ENCODE measurements at places on chromosomes 5 and 9. TPM values are rescaled to one million over a fixed set of nuclear protein-coding genes. Genes with fewer than 3 reads are reported as not detected.

GRCh38 chr5:142151436-142152383, 43.1 kb downstream of the NDFIP1 start:
- DNase-seq = peak; percentile 77
- no peak overlapping the region for H3K4me3 ChIP-seq
- peaks cover 28% of the 10 kb centered on the region for H3K36me3 ChIP-seq
- no peaks in the 10 kb centered on the region for H3K27me3 ChIP-seq
- peaks cover 3% of the 10 kb centered on the region for H3K4me1 ChIP-seq

DNA sequence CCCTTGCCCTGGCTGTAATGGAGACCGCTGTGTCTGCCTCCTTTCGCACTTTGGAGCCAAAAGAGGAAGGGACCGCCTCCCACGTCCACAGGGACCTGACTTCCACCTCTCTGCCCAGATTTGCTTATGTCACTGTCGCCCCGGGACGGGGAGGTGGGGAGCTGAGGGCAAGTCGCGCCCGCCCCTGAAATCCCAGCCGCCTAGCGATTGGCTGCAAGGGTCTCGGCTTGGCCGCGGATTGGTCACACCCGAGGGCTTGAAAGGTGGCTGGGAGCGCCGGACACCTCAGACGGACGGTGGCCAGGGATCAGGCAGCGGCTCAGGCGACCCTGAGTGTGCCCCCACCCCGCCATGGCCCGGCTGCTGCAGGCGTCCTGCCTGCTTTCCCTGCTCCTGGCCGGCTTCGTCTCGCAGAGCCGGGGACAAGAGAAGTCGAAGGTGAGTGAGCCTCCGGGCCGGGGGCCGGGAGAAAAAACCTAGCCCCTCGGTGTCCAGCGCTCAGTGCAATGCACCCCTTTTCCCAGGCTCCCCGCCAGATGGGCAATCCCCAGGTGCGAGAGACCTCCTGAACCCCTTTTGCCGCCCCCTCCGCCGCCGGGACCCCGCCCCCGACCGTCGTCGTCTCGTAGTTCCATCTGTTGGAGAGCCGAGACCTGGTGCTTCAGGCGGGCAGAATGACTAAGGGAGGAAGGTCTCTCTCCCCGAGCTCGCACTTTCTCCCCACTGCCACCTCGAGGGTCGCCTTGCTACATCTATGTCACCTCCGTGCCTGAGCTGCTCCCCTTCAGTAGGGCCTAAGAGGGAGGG, at the start of gene GPX3:
GPX3 (plus strand) TSS at position 288 of the 807 bp plus-strand sequence; CDS start at position 352, 64 bp downstream.
- no peak for DNase-seq
- no peak within 1 kb of the TSS for H3K4me3 ChIP-seq
- peaks cover 20% of the 10 kb centered on the region for H3K27me3 ChIP-seq
- H3K27ac ChIP-seq = no peak within 1 kb of the TSS

GRCh38 chr5:42397267-42397666, 26.0 kb upstream of the GHR start:
- H3K27me3 ChIP-seq = no peaks in the 10 kb centered on the region
- no peak for DNase-seq
- H3K4me1 ChIP-seq = no peaks in the 10 kb centered on the region

GRCh38 chr5:162067162-162067561, 411 bp upstream of the GABRG2 start:
- H3K36me3 ChIP-seq = no peaks in the 10 kb centered on the region
- H3K4me3 ChIP-seq = no peak overlapping the region
- no peak overlapping the region for H3K27ac ChIP-seq
- no peak for DNase-seq
- H3K4me1 ChIP-seq = no peaks in the 10 kb centered on the region

DNA sequence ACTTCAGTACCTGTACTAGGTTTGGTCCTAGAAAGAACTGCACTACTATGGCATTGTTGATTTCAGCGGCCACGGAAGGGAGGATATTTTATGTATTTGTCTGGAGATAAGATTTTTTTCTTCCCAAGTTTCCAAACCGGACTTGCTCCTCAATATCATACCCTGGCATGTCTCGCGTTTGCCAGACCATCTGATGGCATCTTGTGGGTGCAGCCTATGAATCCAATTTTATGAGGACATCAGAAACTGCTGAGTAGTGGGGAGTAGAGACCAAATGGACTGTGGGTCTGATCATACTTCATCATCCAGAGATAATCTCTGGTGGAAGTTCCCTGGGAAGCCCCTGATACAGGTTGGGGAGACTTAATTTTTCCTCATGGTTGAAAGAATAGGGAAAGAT, 716.1 kb upstream of the WWC1 start:
- no peaks in the 10 kb centered on the region for H3K4me1 ChIP-seq
- H3K27ac ChIP-seq = no peak overlapping the region
- H3K4me3 ChIP-seq = no peak overlapping the region
- no peaks in the 10 kb centered on the region for H3K36me3 ChIP-seq
- peaks cover 23% of the 10 kb centered on the region for H3K27me3 ChIP-seq

DNA sequence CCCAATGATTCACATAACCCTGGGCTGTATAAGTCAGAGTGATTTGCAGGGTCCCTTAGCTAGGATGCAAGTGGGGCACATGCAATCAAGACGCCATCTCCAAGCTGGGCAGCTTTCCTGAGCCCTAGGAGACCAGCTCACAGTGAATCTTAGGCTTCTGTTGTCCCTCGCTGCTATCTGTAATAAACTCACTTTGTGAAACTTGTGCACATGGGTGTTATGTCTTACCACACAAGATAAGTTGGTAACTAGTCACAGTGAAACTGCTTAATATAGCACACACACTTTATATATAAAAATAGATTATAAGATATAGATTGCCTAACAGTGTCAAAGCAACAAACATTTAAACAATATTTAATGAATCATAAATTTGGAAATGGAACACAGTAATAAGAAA, 658.5 kb downstream of the SLCO4C1 start:
- no peak overlapping the region for H3K4me3 ChIP-seq
- no peak overlapping the region for H3K27ac ChIP-seq
- H3K36me3 ChIP-seq = no peaks in the 10 kb centered on the region
- H3K27me3 ChIP-seq = no peaks in the 10 kb centered on the region
- H3K4me1 ChIP-seq = no peaks in the 10 kb centered on the region

DNA sequence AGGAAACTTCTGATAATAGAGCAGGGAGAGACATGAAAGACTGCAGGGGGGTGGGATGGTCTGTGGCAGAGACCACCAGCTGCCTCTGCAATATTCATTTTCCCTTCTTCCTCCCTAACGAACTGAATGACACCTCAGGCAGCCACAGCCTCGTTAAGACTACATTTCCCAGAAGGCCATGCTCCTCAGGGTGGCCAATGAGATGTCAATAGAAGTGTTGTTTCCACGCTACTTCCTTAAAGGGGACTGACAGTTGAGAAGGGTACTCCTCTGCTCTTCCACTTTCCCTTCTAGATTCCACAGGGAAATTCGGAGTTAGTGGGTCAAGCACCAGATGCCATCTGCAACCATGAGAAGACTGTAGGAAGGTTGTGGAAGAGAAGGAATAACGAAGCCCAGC, 52.0 kb upstream of the DAPK1 start:
- H3K27me3 ChIP-seq = no peaks in the 10 kb centered on the region
- H3K36me3 ChIP-seq = no peaks in the 10 kb centered on the region
- no peaks in the 10 kb centered on the region for H3K4me1 ChIP-seq
- H3K4me3 ChIP-seq = no peak overlapping the region
- H3K27ac ChIP-seq = no peak overlapping the region
- DNase-seq = no peak

GRCh38 chr5:15326932-15327331, 173.0 kb upstream of the FBXL7 start:
- H3K4me3 ChIP-seq = no peak overlapping the region
- H3K4me1 ChIP-seq = no peaks in the 10 kb centered on the region
- no peaks in the 10 kb centered on the region for H3K36me3 ChIP-seq
- no peaks in the 10 kb centered on the region for H3K27me3 ChIP-seq

GRCh38 chr9:129095170-129095667, 14.3 kb downstream of the DOLPP1 start:
- H3K27ac ChIP-seq = no peak overlapping the region
- H3K4me3 ChIP-seq = no peak overlapping the region
- DNase-seq = no peak
- H3K4me1 ChIP-seq = no peaks in the 10 kb centered on the region

DNA sequence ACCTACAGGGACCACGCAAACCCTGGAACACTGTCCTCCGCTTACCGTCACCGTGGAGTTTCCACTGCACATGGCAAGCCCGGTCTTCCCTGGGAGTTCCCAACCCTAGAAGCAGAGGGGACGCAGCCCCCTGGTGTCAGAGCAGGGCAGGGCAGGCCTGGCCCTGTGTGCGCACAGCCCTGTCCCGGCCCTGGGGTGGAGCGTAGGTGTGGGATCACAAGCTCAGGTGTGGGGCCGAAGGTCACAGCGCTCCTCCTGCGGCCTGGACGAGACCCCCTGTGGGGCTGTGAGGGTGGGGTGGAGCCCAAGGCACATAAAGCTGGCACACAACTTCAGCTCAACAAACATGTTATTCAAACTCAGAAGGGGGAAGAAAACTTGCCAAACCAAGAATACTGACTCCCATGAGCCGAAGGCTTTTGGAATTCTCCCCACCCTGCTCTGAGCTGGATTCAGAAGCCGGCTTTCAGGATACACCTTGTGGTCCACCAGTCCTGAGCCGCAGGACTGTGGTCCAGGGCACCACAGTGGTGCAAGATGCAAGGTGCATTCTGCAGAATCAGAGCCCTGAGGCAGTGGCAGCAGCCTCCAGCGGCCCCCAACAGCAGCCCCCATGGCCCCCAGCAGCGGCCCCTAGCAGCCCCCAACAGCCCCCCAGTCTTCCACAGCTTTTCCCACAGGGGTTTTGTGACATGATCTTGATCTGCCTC, 11.8 kb upstream of the EXOC3 start:
- H3K4me1 ChIP-seq = peaks cover 10% of the 10 kb centered on the region
- peak; percentile 50 for DNase-seq
- peaks cover 10% of the 10 kb centered on the region for H3K36me3 ChIP-seq
- no peak overlapping the region for H3K4me3 ChIP-seq
- no peaks in the 10 kb centered on the region for H3K27me3 ChIP-seq

DNA sequence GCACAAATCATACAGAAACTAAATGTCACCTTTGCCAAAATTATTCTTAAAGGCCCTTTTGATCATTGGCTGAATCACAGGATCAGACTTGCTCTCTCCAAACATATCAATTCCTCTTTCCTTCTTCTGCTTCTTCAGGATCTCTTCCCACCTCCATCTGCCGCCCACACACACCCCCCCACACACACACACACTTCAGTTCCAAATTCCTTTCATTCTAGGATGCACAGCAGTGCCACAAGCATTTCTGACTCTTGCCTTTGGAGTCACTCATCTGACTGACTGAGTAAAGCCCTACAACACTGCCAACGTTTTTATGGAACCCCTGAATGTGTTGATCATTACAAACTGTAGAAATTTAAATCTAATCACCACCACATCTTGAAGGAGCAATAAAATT, 22.9 kb downstream of the DNAH5 start:
- no peak overlapping the region for H3K27ac ChIP-seq
- no peak overlapping the region for H3K4me3 ChIP-seq
- no peaks in the 10 kb centered on the region for H3K4me1 ChIP-seq
- no peak for DNase-seq
- H3K27me3 ChIP-seq = no peaks in the 10 kb centered on the region

GRCh38 chr9:130173666-130173983, 1.4 kb downstream of the NCS1 start:
- H3K27me3 ChIP-seq = peaks cover 31% of the 10 kb centered on the region
- no peak overlapping the region for H3K4me3 ChIP-seq
- H3K4me1 ChIP-seq = peaks cover 5% of the 10 kb centered on the region
- H3K27ac ChIP-seq = no peak overlapping the region
- DNase-seq = no peak

DNA sequence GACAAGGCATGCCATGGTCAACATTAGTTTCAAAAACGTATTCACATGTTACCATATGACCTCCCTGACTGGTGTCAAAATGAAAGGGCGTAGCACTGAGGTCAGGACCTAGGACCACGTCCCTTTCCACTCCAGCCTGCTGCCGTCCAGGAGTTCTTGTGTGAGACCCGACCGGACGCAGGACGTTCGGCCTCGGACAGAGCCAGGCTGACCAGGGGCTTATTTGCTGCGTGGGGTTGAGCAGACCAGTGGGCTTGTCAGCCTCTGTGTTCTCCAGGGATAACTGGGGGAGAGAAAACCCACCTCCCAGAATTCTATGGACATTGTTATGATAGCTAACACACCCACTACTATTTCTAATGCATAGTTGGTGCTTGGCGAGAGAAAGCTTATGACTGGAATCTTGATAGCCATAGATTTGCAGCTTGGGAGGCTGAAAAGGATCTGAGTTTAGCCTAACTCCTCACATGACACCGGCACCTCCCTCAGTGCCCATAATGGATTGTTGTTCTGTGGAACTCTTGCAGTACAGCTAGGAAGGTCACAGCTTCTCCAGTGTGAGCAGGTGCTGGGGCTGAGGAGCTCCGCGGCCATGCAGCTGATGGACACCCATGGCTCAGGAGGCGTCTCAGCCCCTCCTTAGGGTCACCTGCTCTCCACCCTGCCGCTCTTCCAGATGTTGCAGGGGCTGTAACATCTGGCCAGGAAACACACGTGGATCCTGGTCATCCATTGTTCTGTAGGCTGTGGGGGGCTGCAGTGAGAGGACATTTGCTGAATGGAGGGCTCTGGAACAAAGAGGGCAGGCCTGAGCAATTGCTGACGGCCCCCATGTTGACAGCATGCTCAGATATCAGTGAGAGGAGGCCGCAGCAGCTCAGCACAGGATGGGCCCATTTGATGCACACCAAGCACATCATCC, 368.4 kb downstream of the IRX2 start:
- no peaks in the 10 kb centered on the region for H3K27me3 ChIP-seq
- H3K36me3 ChIP-seq = no peaks in the 10 kb centered on the region
- H3K4me3 ChIP-seq = no peak overlapping the region
- no peak overlapping the region for H3K27ac ChIP-seq
- DNase-seq = no peak

- no peaks in the 10 kb centered on the region for H3K27me3 ChIP-seq
- no peaks in the 10 kb centered on the region for H3K4me1 ChIP-seq
- no peaks in the 10 kb centered on the region for H3K36me3 ChIP-seq
- no peak overlapping the region for H3K4me3 ChIP-seq
- H3K27ac ChIP-seq = no peak overlapping the region
Observed at GRCh38 chr5:129384736-129385135, 75.4 kb upstream of the ADAMTS19 start.

- no peak for DNase-seq
- H3K36me3 ChIP-seq = no peaks in the 10 kb centered on the region
- no peaks in the 10 kb centered on the region for H3K27me3 ChIP-seq
- H3K4me1 ChIP-seq = no peaks in the 10 kb centered on the region
- H3K4me3 ChIP-seq = no peak overlapping the region
Observed at GRCh38 chr5:15797116-15797515, 297.1 kb downstream of the FBXL7 start.

- no peaks in the 10 kb centered on the region for H3K36me3 ChIP-seq
- no peak overlapping the region for H3K4me3 ChIP-seq
- no peaks in the 10 kb centered on the region for H3K27me3 ChIP-seq
- H3K27ac ChIP-seq = no peak overlapping the region
- DNase-seq = no peak
Observed at GRCh38 chr9:6109571-6109970, 94.1 kb upstream of the RANBP6 start.

The ACTBL2 gene
- total RNA-seq = not detected

The ISL1 gene
- not detected for total RNA-seq

The SPATA31E1 gene
- not detected for total RNA-seq

The RAB3C gene
- not detected for total RNA-seq

The OR1N1 gene
- total RNA-seq = not detected

The ADGRV1 gene
- not detected for total RNA-seq

The SPAG8 gene
- total RNA-seq = 1.8 TPM

The GRIA1 gene
- total RNA-seq = not detected

The FYB1 gene
- 396 TPM for total RNA-seq

All from activated CD4-positive, alpha-beta T cell treated with anti-CD3 and anti-CD28 coated beads, Interleukin-2, amount 10 ng/mL, durations not matched to agents 7 days and 5 days (primary cell).